ENCODE measurements at places on chromosomes 16 and 17.

GRCh38 chr17:57099165-57099564 is 14.1 kb downstream of the AKAP1 start:
- no peak for DNase-seq

DNA sequence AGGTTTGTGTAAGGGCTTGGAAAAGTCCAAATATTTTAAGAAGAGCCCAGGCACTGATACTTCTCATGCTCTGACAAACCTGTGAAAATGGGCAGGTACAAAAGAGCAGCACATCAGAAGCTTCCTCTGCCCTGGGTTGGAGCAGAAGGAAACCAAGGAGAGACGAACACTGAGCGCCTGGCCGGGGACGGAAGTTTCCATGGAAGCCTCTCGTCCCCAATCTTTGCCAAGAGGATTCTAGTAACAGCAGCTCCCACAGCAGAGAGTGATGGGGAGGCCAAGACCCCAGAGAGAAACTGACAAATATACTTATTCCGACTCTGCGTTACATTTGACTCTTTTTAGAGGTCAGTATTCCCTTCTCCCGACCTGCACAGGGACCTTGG is 268.5 kb downstream of the C16orf95 start:
- DNase-seq = no peak

DNA sequence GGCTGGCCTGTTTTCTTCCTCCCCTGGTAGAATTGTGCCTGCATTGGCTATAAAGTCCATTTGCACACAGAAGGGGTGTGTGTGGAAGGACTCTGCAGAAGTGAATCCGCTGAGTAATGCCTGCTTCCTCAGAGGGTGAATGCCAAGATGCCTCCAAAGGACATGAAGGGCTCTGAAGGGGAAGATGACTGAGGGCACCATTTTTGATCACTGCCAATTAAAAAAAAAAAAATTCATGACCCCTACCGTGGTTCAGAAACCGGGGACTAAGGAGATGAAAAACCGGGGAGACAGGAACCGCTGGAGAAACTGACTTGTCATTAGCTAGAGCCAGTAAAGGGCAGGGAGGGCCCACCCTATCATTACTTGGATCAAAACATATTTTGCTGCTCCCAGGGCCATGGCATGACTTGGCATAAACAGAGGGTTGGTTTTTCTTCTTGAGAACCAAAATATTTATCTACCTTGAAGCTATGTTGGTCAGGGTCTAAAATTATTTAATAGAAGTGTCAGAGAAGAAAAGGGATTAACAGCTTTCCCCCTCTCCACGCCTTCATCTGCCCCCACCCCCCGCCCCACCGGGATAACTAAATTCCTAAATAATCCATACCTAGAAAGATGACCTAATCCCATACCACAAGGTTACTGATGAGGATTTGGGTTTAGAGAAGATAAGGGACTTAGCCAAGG is 3.6 kb upstream of the USP7 start:
- DNase-seq = no peak

GRCh38 chr16:49661465-49662187 is 194.3 kb downstream of the ZNF423 start:
- no peak for DNase-seq

DNA sequence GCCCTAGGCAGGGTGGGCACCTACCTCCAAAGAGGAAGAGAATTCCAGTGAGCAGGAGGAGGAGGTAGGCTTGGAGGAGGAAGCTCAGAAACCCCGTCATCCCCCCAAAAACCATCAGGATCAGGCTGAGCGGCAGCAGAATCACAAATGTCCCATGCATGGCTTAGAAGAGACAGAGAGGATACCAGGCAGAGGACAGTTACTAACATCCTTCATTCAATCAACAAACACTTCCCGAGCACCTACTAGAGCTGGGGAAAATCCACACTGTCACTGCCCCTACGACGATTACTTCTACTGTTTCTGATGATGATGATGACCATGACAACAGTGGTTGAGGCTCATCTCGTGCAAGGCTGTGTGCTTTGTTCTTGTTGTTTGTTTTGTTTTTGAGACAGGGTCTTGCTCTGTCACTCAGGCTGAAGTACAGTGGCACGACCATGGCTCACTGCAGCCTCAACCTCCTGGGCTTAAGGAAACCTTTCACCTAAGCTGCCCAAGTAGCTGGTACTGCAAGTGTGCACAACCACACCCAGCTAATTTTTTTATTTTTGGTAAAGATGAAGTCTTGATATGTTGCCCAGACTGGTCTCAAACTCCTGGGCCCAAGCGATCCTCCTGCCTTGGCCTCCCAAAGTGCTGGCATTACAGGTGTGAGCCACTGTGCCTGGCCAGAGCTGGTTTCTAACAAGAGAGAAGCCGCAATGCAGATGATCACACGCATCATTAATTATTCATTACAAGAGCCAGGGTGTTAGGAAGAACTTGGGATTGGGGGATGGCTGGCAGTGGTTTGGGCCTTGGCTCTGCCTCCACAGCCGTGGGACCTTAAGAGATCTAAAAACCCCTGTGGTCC is 18.0 kb downstream of the TMEM114 start:
- no peak for DNase-seq

DNA sequence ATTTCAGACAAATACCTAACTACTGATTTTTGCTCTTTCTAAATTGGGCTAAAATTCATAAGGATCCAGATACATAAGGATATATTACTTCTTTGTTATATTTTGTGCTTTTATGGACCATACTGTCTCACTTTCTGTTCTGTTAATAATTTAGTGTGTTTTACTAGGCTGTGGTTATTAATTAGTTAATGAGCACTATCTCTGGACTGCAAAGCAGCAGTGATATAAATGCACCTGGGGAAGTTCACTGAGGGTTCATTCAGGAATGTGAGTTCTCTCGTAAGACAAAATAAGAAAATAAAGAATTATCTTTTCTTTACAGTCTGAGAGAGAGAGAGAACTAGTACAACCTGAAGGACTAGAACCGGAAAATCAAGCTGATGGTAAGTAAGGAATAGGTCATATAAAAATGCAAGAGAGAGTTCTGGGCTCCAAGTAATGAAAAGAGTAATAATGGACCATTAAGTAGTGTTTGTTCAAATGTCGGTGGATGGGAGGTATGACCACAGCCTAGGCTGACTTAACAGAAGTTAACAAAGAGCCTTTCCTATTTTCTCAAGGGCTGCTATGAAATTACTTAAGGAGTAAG is 55.6 kb downstream of the IKZF3 start:
- DNase-seq = no peak

GRCh38 chr16:31377210-31377903 is 15.8 kb upstream of the ITGAD start:
- no peak for DNase-seq

Measured in effector memory CD4-positive, alpha-beta T cell (primary cell).